NCI-H446 treated with DMSO at 0.1 percent for 48 hours (cell line): ENCODE measurements at places on chromosomes 6 and 20.

GRCh38 chr6:145506136-145506535 is 229.2 kb downstream of the EPM2A start:
- no peak for DNase-seq

GRCh38 chr20:1855109-1855508 is 40.1 kb upstream of the SIRPA start:
- no peak for DNase-seq

DNA sequence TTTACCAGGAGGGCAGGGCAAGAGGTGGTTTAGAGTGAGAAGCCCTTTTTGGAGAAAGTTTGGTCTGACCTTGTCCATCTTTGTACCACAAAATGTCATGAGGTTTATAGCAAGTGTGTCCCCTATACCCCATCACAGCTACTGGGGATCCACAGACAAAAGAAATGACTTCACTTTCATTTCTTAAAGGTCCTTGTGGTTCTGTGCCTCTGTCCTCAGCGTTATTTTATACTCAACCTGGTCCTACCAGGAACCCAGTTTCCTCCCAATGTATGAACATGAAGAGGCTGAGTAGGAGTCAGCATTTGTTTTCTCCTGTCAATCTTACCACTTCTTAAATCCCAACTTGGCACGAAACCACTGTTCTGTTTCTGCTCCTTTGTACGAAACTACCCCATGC is 157.6 kb downstream of the NFATC2 start:
- DNase-seq: no peak

DNA sequence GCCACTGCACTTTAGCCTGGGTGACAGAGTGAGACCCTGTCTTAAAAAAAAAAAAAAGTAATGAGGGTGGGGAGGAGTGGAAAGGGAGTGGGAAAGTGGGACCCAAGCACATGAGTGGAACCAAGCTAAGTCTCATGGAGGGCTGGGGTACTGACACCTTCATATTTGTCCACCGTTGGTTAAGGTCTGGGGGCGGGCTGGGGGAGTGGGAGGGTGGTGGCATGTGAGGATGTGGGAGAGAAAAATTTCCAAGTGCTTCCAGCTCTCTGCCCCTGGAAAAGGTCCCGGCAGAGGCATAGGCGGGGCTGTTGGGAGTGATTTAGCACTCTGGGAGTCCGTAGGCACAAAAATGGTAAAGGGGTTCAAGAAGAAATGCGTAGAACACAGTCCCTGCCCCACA is 6.1 kb downstream of the PSORS1C2 start:
- DNase-seq: no peak

DNA sequence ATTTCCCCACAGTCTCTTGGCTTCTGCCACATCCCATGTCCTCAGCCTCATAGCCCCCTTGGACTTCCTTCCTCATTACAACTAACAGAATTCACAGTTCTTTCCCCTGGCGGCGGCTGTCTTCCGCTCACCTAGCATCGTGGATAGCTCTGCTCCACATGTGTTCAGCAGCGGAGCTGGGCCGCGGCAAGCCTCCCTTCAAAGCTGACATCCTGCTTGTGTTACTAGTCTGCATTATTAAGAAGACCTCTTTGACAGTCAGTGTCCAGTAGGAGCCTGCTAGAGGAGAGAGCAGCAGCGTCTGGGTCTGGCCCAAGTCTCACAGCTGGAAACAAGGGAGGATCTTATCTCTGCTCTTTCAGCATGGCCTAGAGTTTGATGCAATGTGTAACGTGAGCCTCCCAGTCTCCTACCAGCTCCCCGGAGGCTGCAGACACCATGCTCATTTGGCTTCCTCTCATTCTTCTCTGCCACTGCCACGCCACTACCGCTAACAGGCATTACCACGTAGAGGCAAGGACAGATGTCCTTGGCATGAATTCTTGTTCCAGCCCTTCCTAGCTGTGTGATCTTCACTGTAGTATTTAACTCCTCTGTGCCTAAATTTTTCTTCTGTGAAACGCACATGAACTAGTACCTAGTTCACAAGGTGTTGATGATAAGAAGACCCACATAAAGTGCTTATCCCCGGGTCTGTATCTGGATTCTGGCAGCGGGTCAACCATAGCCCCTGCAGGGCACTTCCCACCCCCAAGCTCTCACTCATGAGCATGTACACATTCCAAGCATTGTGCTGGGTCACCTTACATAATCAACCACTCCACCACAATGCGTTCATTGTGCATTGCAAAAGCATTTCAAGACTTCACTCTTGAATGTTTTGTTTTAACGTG is 107.1 kb upstream of the BACH2 start:
- no peak for DNase-seq

GRCh38 chr6:126535138-126535537 is 195.2 kb downstream of the CENPW start:
- no peak for DNase-seq

GRCh38 chr6:55675941-55676340 is 96.9 kb upstream of the HMGCLL1 start:
- DNase-seq: no peak

DNA sequence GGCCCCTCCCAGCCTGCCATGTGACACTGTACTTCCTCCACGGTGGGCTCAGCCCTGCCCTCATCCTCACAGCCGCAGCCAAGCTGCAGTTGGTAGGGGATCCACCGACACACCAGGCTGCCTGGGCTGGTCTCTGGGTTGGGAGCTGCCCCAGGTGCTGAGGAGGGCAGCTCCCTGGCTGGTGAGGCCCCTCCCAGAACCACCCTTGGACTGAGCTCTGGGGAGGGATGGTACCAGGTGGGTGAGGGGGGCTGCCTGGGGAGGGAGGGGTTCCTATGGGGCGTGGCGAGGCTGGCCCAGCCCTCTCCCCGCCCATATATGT is 185 bp upstream of the TNFRSF6B start:
- DNase-seq: no peak

GRCh38 chr20:33209789-33210188 is 7.4 kb upstream of the BPIFA3 start:
- no peak for DNase-seq

DNA sequence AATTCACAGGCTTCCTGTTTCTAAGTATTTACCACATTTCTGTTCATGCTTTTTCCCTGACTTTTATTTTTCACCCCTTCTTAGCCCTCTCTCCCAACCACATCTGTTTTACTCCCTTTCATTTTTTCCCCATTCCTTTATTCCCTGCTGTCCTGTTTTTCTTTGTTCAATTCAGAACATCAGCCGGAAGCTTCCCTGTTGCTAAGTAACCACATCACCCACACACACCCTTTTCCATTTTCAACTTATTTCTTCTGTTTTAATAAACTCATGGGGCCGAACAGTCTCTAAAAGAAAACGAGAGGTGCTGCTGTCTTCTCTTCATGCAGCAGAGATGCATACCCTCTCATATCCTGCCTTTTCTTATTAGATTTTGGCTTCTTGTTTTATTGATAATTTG is 53.5 kb upstream of the CEP85L start:
- DNase-seq: no peak

- no peak for DNase-seq
Observed at GRCh38 chr6:57307850-57308249, 9.6 kb upstream of the PRIM2 start.

DNA sequence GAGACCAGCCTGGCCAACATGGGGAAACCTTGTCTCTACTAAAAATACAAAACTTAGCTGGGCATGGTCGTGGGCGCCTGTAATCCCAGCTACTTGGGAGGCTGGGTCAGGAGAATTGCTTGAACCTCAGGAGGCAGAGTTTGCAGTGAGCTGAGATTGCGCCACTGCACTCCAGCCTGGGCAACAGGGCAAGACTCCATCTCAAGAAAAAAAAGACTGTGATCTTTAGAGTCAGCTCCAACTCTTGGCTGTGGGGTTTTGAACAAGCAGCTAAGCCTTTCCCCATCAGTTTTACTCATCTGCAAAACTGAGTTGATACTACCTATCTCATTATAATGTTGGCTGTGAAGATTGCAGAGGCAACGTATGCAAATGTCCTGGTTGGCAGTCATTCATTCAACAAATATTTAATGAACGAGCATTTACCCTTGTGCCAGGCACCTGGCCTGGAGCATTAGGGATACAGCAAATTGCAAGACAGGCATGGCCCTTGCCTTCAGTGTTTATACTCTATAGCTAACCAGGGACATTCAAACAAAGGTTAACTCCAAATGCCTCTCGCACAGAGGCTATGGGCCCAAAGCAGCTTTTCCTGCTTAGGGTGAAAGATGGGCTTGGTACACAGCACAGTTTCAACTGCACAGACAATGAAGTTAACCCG is 37.8 kb downstream of the ILRUN start:
- no peak for DNase-seq

DNA sequence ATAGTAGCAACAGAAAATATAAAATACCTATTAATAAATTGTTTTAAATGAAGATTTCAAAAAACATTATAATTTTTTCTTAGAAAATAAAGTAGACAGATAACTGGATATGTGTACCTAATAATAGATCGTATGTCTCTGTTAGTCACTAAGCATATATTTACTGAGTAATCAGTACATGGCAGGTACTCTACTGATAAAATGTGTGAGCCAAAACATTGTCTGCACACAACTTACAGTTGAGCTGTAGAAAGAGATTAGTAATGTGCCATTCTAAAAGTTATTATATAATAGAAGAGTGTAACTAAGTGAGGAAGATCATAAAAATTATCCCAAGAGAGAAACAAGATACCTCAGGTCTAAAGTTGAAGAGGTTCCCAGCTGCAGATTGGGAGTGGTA is 929.9 kb upstream of the EPHA7 start:
- DNase-seq: no peak

GRCh38 chr6:113184291-113184690 is 672.9 kb upstream of the MARCKS start:
- no peak for DNase-seq

GRCh38 chr6:151539506-151540268 is 45.9 kb downstream of the CCDC170 start:
- DNase-seq: no peak
